ENCODE measurements at places on chromosomes 12 and 14.

DNA sequence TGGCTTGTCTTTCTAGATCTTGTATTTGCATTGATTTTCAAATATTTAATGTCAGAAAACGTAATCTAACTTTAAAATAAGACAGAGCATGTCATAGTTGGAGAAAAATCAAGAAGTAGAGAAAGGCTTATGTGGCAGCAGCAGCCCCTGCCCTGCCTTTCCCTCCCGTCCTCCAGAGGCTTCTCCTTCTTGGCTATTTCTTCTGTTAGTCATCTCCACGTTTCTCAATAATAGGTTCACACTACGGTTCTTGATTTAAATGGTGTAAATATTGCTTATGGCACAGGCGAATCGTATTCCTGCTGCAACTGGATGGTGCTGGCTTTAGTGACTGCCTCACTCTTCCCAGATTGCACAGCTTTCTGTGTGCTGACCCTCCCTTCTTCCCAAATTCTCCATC lies 42.8 kb downstream of the SLC8B1 start:
- no peak for DNase-seq

GRCh38 chr12:125528281-125528680 lies 463.0 kb downstream of the AACS start:
- no peak for DNase-seq

GRCh38 chr12:41509271-41510055 lies 321.3 kb downstream of the PDZRN4 start:
- DNase-seq: no peak

GRCh38 chr12:98149270-98149669 lies 366.1 kb upstream of the TMPO start:
- DNase-seq: no peak

DNA sequence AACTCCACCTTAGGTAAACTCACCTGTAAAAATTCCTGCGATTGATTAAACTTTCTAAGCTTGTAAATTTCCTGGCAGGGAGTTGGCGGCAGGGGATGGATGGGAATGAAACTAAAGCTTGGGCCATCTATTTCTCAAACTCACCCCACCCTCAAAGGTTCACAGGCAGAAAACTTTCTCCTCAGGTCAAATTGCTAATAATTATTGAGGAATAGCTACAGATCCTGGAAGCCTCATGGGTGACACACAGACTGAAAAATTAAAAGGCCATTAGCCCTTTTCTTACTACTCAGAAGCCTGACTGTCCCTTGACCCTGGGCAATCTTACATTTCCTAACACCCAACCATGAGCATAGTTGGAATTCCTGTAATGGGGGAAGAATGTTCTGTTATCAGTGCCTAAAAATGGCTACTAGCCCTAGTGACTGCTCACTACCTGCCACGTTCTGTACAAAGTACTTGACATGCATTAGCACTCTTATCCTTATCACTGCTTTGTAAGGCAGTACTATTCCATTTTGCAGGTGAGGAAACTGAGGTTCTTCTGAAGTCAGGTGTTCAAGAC lies 12.4 kb upstream of the SYNDIG1L start:
- no peak for DNase-seq

DNA sequence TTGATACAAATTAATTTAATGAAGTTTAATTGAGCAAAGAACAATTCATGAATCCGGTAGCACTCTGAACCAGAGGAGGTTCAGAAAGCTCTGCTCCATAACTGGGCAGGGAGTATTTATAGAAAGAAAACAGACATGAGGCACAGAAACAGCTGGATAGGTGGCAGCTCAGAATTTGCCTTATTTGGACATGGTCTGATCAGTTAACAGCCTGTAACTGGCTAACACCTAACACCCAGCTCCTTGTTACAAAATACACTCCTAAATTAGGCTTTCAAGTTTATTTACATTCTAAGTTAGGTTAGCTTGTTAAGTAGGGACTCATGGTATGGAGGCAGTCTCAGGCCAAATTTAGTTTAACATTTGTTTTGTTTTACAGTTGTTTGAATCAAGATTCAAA lies 67.8 kb upstream of the TMCC3 start:
- no peak for DNase-seq

- no peak for DNase-seq
These were observed 15.1 kb downstream of the CYP46A1 start for GRCh38 chr14:99699085-99699760.

DNA sequence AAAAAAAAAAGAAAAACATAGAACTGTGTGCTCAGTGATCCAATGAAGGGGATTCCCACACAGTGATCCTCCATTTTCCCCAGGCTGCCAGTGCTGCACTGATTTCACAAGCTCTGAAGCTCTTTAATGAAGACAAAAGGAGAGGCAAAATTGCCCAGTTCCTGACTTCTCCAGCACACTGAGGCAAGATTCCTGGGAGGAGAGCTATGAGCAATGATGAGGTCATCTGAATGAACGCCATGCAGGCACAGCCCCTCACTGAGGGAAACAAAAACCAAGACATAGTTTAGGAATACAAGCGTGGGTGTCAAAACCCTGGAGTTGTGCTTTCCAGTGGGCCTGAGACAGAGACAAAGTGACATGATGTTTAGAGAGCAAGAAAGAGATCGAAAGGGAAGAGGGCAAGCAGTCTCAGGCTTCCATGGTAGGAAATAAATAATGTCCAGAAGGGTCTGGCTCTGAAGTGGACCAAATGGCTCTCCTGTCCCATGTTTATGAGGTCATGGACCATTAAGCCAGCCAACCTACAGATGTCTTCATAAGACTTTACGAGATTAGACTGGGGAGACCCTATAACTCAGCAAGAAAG lies 40.9 kb upstream of the SMUG1 start:
- no peak for DNase-seq

GRCh38 chr12:81143057-81143456 lies 65.2 kb downstream of the ACSS3 start:
- DNase-seq: no peak

DNA sequence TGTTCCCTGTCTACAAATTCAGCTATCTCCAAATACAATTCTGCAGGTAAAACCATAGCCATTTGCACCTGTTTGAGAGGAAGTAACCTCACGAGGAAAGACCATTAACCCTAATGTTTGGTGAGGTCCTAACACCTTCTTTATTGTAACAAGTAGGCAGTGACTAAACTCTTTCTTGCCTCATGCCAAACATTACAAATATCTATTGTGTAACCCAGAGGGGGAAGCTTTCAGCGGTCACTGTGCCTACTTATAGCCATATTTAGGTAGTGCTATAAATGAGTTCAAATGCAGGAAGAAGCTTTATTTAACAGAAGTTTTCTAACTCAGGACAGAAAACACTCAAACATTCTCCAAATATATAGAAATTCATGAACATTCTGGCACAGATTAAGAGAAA lies 252.7 kb downstream of the LRFN5 start:
- DNase-seq: no peak

DNA sequence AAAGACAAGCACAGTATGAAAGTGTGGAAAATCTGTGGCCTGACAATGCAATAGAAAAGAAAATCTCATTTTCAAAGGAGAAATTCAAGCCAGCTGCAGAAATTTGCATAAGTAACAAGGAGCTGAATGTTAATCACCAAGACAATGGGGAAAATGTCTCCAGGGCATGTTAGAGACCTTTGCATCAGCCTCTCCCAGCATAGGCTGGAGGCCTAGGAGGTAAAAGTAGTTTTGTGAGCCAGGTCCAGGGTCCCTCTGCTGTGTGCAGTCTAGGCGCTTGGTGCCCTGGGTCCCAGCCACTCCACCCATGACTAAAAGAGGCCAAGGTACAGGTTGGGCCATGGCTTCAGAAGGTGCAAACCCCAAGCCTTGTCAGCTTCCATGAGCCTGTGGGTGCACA lies 58.3 kb downstream of the TESPA1 start:
- no peak for DNase-seq

- DNase-seq: no peak
These were observed 611.0 kb downstream of the FSCB start for GRCh38 chr14:43896044-43896443.

DNA sequence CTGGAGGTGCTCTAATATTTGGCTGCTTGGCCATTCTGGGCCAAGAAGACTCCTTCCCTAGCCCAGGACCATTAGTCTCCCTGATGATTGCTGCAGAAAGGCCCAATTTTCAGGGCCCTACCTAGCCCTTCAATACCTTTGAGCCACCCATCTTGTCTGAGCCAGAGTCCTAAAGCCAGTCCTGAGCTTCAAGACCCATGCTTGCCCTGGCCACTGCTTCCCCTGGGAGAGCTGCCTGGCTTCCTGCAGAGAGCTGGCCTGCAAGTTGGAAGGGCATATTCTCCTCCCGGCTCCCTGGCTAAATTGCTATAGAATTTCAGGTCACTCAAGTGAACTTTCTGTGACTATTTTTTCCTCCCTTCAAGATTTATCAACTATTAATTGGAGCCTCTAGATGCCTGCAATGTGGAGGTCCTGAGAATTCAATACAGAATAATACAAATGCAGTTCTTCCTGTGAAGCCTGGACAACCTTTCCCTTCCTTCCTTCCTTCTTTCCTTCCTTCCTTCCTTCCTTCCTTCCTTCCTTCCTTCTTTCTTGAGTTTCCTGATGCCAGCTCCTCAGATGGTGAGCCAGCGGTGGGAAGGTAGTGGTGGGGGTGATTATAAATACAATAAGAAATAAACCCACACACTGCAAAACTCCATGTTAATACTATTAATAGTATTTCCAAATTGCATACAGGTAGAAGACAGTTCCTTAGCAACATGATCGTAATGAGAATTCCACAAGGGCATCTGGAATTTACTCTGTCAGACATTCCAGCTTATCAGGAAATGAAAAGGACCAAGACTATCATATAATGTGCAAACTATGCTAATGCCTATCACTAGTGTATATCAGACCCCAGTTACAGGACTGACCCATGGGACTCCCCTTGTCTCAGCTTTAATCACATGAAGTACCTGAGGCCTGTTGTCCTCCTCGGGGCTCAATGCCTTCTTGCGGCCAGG lies 108.1 kb downstream of the ZFP36L1 start:
- DNase-seq: no peak

GRCh38 chr14:76918782-76919394 lies 92.7 kb downstream of the LRRC74A start:
- no peak for DNase-seq

GRCh38 chr14:105059035-105059924 lies 6.0 kb downstream of the GPR132 start:
- no peak for DNase-seq

GRCh38 chr14:106026026-106026425 lies 499.6 kb downstream of the TMEM121 start:
- no peak for DNase-seq

- DNase-seq: no peak
These were observed 82.4 kb downstream of the IPO8 start for GRCh38 chr12:30613119-30613830.

DNA sequence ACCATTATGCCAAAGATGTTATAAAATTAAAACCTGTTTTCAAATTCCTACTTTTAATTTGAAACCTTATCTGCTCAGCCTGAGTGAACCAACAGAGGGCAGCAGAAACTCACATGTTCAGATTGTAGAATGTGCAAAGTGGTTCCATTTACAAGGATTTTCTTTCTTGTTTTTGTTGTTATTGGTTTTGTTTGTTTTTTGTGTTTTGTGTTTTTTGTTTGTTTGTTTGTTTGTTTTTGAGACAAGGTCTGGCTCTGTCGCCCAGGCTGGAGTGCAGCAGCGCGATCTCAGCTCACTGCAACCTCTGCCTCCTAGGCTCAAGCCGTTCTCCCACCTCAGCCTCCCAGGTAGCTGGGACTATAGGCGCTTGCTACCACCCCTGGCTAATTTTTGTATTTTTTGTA lies 22.8 kb upstream of the GARIN2 start:
- DNase-seq: no peak

GRCh38 chr12:80257920-80258319 lies 158.6 kb downstream of the OTOGL start:
- no peak for DNase-seq

- DNase-seq: no peak
These were observed 202.6 kb upstream of the ALG10B start for GRCh38 chr12:38113991-38114390.

GRCh38 chr12:3319723-3320492 lies 171.1 kb upstream of the PRMT8 start:
- DNase-seq: no peak

DNA sequence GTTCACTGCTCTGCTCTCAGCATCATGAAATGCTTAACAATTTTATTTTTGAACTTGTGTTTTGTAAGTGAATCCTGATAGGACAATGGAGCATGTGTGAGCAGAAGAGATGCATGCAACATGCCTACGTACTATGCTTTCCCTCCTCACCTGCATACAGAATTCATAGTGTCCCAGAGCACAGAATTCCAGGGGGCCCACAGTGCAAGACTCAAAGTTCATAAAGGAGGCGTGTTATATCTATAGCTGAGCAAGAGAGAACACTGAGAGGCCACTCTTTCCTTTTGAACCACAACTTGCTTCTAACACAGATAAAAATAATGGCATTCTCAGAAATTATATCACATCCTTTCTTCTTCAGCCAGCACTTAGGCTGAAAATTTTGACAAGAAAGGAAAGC lies 28.8 kb downstream of the BHLHE41 start:
- no peak for DNase-seq

GRCh38 chr12:92193063-92193462 lies 47.4 kb upstream of the BTG1 start:
- DNase-seq: no peak
